ENCODE measurements at places on chromosomes 3 and 15. TPM values are rescaled to one million over a fixed set of nuclear protein-coding genes. Genes with fewer than 3 reads are reported as not detected.

- no peak overlapping the region for H3K27ac ChIP-seq
- H3K27me3 ChIP-seq: no peaks in the 10 kb centered on the region
These were observed 162.2 kb upstream of the TLE3 start for GRCh38 chr15:70259640-70260508.

GRCh38 chr15:57405133-57405532 is 28.8 kb downstream of the CGNL1 start:
- H3K27me3 ChIP-seq: no peaks in the 10 kb centered on the region
- no peak for DNase-seq
- H3K4me1 ChIP-seq: peaks cover 13% of the 10 kb centered on the region
- peaks cover 24% of the 10 kb centered on the region for H3K36me3 ChIP-seq
- no peak overlapping the region for H3K27ac ChIP-seq

DNA sequence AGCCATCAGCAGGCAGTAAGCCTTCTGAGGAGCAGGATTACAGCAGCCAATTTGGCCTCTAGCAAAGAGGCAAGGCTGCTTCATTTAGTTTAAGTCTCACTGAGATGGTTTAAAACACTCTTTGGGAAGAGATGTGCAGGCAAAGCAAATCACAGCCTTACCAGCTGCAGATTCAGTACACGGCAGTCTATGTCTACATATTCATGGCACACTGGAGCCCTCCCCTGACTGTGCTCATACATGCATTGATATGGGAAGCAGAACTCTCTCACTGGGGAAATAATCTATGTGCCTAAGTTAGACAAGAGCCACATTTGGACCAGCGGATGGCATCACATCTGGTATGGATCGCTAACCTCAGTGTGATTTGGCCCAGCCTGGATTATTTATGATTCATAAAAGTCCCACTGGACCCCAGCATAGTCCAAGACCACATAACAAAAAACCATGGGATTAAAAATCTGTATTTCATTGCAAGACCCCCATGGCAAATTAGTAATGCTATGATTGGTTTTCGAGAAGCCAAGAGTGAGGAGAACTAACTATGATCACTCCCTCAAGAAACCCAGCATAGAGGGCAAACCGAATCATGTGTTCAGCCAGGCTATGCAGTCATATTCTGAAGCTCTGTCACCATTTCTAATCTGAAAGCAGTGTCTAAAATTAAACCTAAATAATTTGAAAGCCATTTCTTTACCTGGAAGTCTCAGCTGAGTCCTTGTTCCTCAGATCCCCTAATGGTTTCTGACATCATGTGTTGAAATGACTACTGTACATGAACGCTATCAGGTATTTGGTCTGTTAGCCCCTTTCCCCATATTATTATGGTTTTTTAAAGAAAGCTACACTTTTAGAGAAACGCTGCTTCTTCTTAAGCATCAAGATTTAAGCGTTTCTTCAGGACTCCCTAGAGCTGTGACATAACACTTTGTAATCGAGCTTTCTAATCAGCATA is 1.2 kb downstream of the PRICKLE2 start:
- H3K36me3 ChIP-seq: no peaks in the 10 kb centered on the region
- peaks cover 18% of the 10 kb centered on the region for H3K4me1 ChIP-seq
- no peak overlapping the region for H3K4me3 ChIP-seq
- DNase-seq: no peak

GRCh38 chr15:32692286-32692685 is 25.5 kb upstream of the GREM1 start:
- H3K27me3 ChIP-seq: no peaks in the 10 kb centered on the region
- H3K27ac ChIP-seq: no peak overlapping the region
- no peak for DNase-seq
- H3K36me3 ChIP-seq: no peaks in the 10 kb centered on the region
- H3K4me1 ChIP-seq: no peaks in the 10 kb centered on the region
- H3K4me3 ChIP-seq: no peak overlapping the region

- DNase-seq: no peak
- H3K4me3 ChIP-seq: peak overlapping the region; percentile 70
- H3K27ac ChIP-seq: no peak overlapping the region
- peaks cover 5% of the 10 kb centered on the region for H3K4me1 ChIP-seq
These were observed 589 bp downstream of the NEIL1 start for GRCh38 chr15:75347222-75348033.

GRCh38 chr3:186413615-186414415 is 51.8 kb upstream of the DGKG start:
- H3K27ac ChIP-seq: no peak overlapping the region
- H3K4me3 ChIP-seq: peak overlapping the region; percentile 57
- no peaks in the 10 kb centered on the region for H3K36me3 ChIP-seq
- H3K27me3 ChIP-seq: no peaks in the 10 kb centered on the region
- peak; percentile 23 for DNase-seq

DNA sequence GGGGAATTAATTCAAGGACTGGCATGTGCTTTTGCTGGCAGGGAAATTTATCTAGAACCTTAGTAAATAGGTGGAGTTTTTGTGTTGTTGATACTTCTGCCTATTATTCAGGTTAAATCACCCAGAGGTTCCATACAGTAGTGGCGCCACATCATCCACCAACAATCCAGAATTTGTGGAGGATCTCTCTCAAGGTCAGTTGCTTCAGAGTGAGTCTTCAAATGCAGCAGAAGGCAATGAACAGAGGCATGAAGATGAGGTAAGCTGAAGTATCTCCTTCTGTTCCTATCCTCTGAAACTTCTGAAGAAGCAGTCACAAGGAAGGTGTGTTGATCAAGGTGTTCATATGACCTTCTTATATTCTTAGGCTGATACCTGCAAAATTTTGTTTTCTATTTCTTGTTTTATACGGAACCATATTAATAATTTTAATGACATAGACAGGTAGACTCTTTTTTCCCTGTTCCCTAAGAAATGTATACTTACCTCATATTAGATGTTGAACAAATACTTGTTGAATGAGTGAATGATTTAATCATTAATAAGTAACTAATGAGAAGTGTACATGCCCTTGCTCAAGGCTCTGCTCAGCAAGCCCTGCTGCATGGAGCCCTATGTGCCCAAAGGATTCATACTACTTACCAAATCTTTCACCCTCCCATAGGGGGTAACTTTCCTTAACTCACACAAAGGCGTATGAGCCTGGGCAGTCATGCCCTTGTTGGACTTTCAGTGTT is 43.6 kb downstream of the HMG20A start:
- peaks cover 1% of the 10 kb centered on the region for H3K27me3 ChIP-seq
- H3K36me3 ChIP-seq: peaks cover 12% of the 10 kb centered on the region

DNA sequence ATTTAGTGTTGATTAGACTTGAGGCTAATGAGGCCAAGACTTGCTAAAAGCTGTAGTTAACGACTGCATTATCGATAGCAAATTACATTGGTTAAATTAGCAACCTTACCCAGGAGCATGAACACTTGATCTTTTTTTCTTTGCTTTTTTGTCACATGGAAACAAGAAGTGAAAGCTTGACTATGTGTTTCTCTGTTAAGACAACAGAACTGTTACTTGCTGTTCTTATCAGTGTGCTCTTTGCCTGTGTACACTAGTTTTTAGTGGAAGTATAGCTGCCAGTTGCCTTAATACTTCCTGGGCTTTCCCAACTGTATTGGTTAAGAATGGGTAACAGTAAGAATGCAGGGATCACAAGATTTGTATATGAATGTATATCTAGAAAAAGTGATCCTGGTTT is 625.5 kb downstream of the NAALADL2 start:
- H3K27ac ChIP-seq: no peak overlapping the region
- DNase-seq: no peak
- H3K27me3 ChIP-seq: no peaks in the 10 kb centered on the region
- H3K4me1 ChIP-seq: no peaks in the 10 kb centered on the region
- no peak overlapping the region for H3K4me3 ChIP-seq

DNA sequence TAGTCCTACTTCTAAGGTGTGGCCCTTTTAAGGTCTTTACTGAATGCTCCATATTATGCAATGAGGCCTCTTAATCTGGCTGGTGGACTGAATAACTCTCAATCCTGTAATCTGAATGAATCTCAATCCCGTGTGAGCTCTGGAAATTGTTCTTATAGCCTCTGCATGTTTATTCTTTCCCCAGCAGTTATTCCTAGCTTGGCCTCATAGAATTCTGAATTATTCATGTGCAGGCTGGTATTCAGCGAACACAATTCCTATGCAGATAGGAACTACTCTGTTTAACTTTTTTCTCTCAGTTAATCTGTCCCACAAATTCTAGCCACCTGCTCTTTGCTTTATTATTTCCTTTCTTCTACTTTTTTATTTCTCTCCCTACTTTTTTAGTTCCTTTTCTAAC is 44.3 kb upstream of the XRN1 start:
- H3K4me3 ChIP-seq: no peak overlapping the region
- no peak for DNase-seq
- no peak overlapping the region for H3K27ac ChIP-seq

GRCh38 chr15:64686130-64686735 is 89.2 kb downstream of the RBPMS2 start:
- H3K27me3 ChIP-seq: no peaks in the 10 kb centered on the region
- H3K4me3 ChIP-seq: no peak overlapping the region
- H3K27ac ChIP-seq: no peak overlapping the region
- DNase-seq: no peak
- H3K4me1 ChIP-seq: no peaks in the 10 kb centered on the region

DNA sequence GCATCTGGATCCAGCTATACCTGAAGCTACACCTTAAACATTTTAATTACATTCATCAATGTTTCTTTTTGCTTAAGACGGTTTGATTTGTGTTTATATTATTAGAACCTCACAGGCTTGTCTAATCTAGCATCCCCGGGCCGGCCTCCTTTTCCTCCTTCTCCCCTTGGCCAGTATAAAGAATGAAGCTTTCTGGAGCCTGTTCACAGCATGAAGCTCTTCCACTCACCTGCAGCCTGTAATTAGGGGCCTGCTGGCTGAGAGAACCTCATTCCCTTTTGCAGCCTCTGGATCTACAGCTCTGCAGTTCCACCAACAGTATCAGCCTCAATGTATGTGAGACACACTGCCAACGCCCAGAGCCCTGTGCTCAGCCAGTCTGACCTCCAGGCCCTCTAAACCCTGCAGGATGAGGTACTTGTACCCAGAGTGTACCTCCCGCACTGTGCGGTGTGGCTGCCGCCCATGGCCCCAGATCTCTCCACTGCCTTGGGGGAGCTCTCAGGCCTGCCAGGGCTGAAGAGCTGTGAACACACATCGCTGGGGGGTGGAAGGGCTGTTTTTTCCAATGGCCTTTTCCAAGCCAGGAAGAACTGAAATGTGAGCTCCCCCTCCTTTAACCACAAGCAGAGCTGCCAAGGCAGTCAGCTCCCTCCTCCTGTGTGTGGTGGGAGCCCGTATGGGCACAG is 114.7 kb upstream of the ALDH1A3 start:
- no peak overlapping the region for H3K4me3 ChIP-seq
- H3K27ac ChIP-seq: no peak overlapping the region
- no peaks in the 10 kb centered on the region for H3K36me3 ChIP-seq

GRCh38 chr3:119294696-119295671 is 801 bp downstream of the ARHGAP31 start:
- no peak overlapping the region for H3K27ac ChIP-seq
- H3K36me3 ChIP-seq: no peaks in the 10 kb centered on the region
- peaks cover 14% of the 10 kb centered on the region for H3K4me1 ChIP-seq
- peak overlapping the region; percentile 79 for H3K4me3 ChIP-seq
- peaks cover 29% of the 10 kb centered on the region for H3K27me3 ChIP-seq

DNA sequence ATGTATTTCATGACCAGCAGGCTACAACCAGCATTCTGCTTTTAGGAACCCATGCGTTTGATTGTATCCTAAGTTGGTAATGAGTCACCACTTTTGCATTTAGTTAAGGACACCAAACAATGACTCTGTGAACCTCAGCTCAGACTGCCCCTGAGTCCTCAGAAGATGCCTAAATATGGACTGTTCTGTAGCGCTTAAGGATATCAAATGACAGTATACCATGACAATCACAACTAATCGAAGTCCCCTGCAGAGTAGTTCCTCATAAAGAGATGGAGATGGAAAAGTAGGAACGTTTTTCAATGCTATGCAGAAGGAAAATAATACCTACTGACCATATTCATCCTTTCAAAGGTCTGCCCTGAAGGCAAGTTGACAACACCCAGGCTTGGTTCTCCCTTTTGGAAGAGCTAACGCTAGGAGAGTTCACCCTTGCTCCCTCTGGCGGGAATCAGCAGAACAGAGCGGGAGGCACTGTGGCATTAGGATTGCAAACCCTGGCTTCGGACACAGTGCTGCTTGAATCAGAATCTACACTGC is 508.6 kb downstream of the FHIT start:
- no peaks in the 10 kb centered on the region for H3K36me3 ChIP-seq
- no peaks in the 10 kb centered on the region for H3K27me3 ChIP-seq
- peaks cover 11% of the 10 kb centered on the region for H3K4me1 ChIP-seq
- H3K4me3 ChIP-seq: no peak overlapping the region

DNA sequence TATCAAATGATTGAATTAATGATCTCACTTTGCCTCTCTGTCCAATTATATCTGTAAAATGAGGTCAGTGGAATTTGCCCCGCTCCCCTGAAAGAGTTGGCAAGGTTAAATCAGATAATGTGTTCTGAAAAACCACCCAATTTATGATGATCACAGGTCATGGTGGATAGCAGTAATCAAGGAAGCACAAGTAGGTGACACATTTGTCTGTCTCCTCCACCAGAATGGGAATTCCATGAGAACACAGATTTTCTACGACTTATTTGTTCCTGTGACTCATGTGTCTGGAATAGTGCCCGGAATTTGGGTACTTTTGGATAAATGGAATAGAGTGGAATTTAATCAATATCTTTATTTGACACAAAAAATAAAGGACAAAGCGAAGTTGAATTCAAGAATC is 220.9 kb upstream of the SUCLG2 start:
- H3K36me3 ChIP-seq: no peaks in the 10 kb centered on the region
- no peak overlapping the region for H3K4me3 ChIP-seq
- H3K4me1 ChIP-seq: no peaks in the 10 kb centered on the region
- no peaks in the 10 kb centered on the region for H3K27me3 ChIP-seq
- H3K27ac ChIP-seq: no peak overlapping the region

DNA sequence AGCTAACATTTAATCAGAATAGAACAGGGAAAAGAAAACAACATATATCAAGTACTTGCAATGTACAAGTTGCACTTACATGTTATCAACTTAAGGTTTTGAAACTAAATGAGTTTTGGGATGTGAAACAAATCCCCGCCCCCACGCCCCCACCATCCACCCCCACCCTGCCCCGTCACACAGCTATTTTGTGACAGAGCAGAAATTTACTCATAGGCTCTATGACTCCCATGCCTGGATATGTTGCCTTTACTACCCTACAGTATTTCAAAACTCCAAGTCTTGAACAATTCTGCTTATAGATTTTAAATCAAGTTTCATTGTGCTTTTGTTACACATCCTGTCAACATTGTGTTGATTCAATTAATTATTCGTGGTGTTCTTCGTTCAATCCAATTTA is 18.1 kb upstream of the IL1RAP start:
- H3K36me3 ChIP-seq: no peaks in the 10 kb centered on the region
- no peaks in the 10 kb centered on the region for H3K4me1 ChIP-seq
- DNase-seq: no peak
- no peaks in the 10 kb centered on the region for H3K27me3 ChIP-seq

- H3K4me1 ChIP-seq: no peaks in the 10 kb centered on the region
- H3K36me3 ChIP-seq: no peaks in the 10 kb centered on the region
- H3K4me3 ChIP-seq: no peak overlapping the region
- DNase-seq: no peak
These were observed 107.2 kb upstream of the SLC25A36 start for GRCh38 chr3:140834266-140835037.

GRCh38 chr3:79161941-79162340 is 605.9 kb downstream of the ROBO1 start:
- no peak overlapping the region for H3K4me3 ChIP-seq
- H3K27me3 ChIP-seq: no peaks in the 10 kb centered on the region
- DNase-seq: no peak
- no peaks in the 10 kb centered on the region for H3K36me3 ChIP-seq

HTR3E gene
- not detected for polyA plus RNA-seq

HRG gene
- polyA plus RNA-seq: not detected

TTC23 gene
- 5.0 TPM for polyA plus RNA-seq

NEK10 gene
- 0.24 TPM for polyA plus RNA-seq

MUSTN1 gene
- polyA plus RNA-seq: 3.0 TPM

GLDN gene
- polyA plus RNA-seq: 0.16 TPM

PLA1A gene
- not detected for polyA plus RNA-seq

XIRP1 gene
- not detected for polyA plus RNA-seq

A4GNT gene
- polyA plus RNA-seq: not detected

Data from H1 (cell line).